ENCODE measurements at places on chromosomes 6 and 20.

DNA sequence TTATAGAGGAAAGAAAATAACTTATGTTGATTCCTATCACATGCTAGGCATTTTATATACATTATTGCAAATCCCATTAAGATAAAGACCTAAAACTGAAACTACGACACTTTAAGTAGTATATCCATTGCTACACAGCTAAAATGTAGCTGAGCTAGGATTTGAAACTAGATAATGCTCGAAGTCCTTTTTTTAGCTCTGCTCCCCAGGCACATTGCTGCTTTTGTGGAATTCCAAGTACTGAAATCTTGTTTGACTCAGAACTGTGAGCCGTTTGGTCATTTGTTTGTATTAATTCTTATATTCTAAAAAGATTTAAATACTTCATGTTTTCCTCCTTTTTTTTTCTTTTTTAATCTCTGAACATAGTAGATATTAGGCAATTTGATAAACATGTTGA, 644.8 kb downstream of the HACE1 start:
- no peak for DNase-seq

DNA sequence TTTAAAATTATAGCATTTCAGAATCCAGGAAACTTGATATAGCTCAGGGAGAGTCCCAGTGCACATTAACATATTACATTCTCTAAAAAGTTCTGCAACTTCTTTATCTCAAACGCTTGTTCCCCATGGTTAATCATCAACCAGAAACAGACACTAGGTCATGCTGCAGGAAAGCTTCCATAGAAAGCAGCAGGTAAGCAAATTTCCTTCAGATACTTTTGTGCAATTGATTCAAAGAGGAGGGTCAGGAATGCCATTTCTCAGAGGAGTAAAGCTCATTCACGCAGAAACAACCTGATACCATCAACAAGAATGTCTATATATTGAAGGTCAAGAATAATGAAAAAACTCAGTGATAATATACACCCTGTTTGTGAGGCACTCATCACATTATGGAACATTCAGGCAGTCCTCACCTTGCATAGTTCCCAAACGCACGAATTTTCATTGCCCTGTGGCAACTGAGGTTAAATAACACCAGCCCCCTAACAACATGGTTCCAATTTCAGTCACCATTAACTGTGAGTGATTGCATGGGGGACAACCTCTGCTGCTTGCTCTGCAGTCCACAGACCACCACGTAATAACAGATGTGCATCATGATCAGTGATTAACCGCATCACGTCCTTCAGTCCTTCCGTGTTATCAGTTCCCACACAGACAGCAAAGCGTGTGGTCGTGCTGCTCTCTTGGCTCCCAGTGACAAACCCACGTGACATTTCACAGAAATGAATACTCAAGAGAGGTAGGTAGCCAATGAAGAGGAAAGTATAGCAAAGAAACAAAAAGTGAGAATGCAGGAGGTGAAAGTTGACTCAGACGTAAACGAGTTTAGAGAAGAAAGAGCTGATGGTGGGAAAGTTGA, 95.7 kb downstream of the LY86 start:
- DNase-seq: no peak

- DNase-seq: peak; percentile 16
These were observed 945 bp downstream of the TENT5A start for GRCh38 chr6:81751388-81752083.

GRCh38 chr20:18567739-18568091, 483 bp downstream of the SMIM26 start:
- DNase-seq: no peak

DNA sequence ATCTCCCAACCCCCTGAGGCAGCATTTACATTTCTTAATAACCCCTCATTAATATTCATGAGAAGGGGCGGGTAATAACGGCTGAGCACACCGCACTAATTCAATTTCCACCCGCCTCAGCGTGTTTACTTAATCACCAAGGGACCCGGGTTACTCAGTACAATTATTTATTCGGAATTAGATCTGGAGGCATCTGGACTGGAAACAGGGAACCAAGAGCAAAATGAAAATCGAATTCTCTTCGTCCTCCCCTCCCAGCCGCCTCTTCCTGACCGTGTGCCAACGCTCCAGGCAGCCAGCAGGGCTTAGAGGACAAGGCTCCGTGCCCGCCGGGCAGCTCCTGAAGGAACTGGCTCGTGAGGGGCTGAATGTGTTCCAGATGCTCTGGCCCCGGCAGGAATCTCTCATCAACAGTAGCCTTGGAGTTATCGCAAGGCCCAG, 23.5 kb upstream of the CTNNBL1 start:
- DNase-seq: no peak

- DNase-seq: no peak
These were observed 310.7 kb downstream of the EYA4 start for GRCh38 chr6:133551847-133552341.

GRCh38 chr20:1827974-1828785, 67.0 kb upstream of the SIRPA start:
- DNase-seq: no peak
